ENCODE measurements at places on chromosomes 1 and 21.

DNA sequence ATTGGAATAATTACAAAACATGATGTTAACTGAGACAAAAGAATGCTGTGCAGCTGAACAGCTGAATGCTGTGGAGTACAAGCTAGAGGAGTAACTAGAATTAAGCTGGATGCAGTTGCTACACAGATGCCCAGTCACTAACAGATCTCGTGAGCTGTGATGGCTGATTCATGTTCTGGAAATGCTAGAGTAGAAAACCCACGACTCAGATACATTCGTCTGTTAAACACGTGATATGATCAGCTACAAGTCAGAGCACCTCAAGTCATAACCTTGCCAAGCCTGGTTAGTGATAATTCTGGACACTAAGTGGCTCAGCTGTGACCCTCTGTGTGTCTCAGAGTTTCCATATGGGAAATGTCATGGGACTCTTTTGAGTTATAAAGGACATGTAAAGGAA lies 89.7 kb upstream of the ESRRG start:
- no peak for DNase-seq

DNA sequence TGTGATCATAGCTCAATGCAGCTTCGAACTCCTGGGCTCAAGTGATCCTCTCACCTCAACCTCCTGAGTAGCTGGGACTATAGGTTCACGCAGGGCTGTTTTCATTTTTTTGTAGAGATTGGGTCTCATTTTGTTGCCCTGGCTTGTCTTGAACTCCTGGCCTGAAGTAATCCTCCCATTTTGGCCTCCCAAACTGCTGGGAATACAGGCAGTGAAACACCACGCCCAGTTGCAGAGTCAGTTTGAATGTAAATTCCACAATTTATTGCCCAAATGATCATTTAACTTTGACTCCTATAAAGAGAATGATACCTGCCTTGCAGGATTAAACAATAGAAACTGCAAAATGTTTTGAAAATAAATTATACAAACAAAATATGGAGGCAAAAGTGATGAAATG lies 10.7 kb downstream of the GOLPH3L start:
- DNase-seq = no peak

GRCh38 chr1:17440827-17441168 lies 1.3 kb upstream of the RCC2 start:
- DNase-seq = no peak

- no peak for DNase-seq
Measured at GRCh38 chr1:247177755-247178154, 5.9 kb upstream of the ZNF124 start.

- DNase-seq = no peak
Measured at GRCh38 chr1:113605146-113605545, 154.1 kb downstream of the PHTF1 start.

DNA sequence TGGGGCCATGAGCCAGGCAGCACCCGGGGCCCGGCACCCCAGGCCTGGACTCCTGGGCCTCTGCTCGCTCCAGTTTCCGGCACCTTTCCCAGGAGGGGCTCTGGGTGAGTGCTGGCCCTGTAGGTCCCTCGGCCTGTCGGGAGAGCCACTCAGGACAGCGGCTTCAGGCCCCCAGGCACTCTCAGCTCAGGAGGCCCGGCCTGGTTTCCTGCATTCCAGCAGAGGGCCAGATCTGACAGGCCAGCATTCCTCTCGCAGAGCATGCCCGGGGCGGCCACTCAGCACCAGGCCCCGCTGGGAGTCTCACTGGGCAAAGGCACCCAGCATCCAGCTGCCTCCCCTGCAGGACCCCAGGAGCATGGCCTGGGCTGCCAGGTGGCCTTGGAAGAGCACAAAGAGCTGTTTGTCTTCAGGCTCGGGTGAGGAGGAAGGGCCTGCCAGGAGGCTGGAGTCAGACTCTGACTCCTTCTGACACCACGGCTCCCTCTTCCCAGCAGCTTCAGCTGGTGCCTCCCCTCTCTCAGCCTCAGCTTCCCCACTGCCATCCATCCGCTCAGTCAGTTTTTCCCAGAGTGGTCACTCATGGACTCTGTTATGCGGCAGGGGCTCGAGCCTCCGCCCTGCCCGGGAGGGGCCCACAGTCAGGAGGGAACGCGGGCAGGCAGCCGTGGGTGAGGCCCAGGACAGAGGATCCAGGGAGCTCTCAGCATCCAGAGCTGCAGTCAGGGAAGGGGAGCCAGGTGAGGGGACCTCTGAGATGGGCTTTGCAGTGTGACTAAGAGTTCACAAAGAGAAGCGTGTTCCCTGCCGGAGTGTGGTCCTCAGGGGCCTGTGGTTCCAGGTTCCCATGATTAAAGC lies 51.7 kb downstream of the WNT9A start:
- no peak for DNase-seq

All from NCI-H1105 (cell line).